ENCODE measurements at places on chromosomes 1 and 21.

DNA sequence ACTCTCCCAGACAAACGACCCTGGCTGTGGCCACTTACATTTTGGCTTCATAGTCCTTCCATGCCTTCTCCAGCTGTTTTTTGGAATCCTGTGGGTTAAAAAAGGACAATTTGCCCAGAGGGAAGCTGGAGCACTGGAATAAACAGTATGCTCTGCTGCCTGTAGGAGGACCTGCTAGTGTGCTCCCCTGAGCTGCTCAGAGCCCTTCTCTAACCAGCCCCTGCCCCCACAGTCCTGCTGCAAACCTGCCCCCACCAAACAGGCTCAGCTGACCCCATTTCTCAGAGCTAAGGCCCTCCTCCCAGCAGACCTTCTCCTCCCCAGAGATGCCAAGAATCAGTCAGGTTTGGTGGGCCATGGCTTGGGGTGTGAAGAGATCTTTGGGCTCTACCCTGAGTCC, 26.9 kb upstream of the TCEA3 start:
- DNase-seq: no peak

DNA sequence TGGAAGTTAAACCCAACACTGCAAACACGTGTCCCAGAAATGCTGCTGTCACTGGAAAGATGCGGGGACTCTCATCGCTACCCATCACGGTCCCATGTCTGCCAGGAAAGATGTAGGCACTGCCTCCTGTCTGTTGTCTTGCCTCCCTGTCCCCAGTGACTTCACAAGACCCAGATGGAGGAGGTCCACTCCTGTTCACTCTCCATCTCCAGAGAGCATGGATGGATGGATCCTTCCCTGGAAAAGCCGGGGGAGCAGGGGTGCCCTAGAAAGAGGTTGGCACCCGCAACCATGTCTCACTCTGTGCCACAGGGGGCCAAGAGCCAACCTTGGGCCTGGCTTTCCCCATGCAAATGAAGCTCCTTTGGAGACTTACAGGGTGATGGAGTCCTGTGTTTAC, 135.5 kb downstream of the GLIS1 start:
- DNase-seq: no peak

DNA sequence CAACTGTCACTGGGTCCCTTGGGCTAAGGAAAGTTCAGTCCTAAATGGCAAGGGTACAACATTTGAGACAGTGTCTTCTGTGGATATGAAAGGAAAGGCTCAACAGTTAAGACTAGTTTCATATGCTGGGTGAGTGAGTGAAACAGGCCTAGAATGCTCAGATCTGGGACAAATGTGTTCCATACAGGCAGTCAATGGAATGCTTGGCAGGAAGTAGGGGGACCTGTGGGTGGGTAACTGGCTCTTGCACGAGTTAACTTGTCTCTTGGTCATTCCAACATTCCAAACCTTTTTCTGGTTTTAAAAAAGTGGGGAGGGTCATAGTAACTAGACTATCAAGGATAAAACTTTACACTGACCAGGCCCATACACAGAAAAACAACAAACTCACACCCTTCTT, 17.8 kb upstream of the ADAM30 start:
- DNase-seq: no peak

DNA sequence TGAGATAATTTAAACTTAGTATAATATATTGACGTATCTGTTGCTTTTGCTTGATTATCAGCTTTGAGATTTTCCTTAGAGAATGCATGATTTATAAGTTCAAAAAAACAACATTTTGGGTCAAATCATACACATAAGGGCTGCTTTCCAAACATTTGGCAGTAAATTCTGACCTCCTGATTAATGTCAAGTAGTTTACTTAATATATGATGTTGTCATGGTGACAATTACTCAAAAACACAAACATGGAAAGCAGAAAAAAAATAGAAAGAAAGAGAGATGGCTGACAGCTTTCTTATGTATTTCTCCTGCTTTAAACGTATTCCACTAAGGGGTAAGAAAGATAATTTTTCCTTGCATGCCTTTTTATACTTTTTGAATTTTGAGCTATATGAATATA, 258.2 kb upstream of the C1orf105 start:
- no peak for DNase-seq

DNA sequence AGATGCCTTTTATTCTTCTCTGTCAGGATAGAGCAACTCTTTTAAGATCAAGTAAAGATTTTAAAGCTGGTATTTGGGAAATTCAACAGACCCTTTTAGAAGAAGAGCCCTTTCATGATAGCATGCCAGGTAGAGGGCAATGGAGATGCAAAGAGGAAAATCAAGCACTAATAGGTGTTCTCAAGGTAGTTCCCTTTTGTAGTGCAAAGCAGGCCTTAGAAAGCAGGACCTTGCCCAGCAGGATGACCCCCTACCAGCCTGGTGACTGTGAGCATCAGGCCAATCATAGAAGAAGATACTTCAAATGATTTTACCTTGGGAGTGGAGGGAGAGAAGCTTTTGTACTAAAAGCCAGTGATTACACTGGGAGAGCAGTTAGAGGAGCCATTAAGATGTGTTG, 381.4 kb upstream of the ZRANB2 start:
- DNase-seq: no peak

- peak; percentile 69 for DNase-seq
Measured at GRCh38 chr1:98048244-98048643, 127.4 kb upstream of the DPYD start.

DNA sequence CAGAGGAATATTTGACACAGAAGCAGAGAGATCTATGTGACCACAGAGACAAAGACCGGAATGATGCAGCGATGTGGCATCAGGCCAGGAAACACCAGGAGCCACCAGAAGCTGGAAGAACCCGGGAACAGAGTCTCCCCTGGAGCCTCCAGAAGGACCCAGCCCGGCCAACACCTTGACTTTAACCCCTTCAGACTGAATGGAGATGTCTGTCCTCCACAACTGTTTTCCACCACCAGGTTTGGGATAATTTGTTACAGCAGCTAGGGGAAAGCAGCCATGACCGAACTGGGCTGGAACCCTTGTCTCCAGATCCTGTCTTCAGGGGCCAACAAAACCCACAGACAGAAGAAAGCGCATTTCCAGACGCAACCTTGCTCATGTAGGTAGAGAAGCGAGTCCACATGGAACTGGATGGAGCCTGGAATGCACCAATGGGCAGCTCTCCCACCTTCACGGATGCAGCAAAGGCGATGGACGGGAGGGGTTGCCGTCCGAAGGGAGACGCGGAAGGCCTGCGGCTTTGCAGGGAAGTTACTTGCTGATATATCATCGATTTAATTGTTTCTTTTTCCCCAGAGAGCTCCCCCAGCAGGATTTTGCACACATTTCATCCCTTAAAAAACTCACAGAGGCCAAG, 396.6 kb downstream of the NPHP4 start:
- no peak for DNase-seq

DNA sequence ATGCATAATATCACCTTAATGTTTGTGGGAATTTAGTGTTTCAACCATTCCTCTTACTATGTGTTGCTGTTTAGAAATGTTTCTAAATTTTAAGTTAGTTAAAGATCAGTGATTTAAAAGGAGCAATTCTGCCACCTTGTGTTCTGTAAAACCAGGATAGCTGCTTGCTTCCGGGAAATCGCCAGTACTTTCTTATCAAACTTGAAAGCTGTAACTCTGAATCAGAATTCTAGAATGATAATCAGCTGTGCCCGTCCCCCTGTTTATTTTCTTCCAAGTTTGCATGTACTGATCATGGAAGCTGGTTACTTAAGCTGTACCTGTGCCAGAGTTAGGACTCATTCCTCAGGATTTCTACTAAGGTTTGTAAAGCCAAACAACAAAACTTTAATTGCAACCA, 656.4 kb downstream of the LTN1 start:
- peak; percentile 24 for DNase-seq

DNA sequence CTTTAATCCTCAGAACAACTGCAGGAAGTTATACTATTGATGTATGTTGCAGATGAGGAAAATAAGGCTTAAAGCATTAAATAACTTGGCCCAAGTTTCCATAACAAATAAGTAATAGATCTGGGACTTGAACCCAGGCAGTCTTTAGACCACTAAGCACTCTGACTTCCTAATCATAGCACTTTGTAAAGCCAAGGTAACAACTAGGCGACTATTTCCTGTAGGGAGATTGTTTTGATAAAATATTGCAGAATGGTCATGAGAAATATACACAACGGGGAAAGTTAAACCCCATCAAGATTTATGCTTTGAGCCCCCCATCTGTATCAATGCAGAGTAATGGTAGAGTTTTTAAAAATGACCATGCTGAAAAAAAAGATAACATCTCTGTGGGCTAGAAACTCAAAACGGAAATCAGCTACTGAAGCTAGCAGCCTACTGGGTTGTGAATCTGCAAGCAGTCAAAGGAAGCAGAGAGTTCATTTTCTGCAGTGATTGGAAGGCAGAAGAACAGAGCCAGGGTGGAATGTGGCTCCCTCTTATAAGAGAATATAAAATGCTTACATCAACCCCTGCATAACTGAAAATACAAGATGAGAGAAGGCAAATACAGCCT, 111.2 kb upstream of the OLIG2 start:
- peak; percentile 36 for DNase-seq

DNA sequence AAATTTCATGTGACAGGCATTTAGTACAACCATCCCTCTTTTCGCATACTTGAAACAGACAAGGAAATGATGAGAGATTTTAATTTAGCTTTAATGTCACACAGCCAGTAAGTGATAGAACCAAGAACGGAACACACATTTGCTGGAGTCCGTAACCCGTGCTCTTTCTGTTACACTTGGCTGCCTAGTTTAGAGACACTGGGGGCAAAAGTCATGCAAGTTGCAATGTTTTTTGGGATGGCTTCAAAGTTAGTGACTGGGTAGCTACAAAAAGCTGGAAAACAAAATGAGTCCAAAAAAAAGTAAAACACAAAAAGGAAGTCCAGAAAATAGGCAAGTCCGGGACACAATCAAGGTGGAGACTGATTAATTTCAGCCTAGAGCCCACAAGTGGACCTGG, 5.9 kb downstream of the NID1 start:
- DNase-seq: no peak

DNA sequence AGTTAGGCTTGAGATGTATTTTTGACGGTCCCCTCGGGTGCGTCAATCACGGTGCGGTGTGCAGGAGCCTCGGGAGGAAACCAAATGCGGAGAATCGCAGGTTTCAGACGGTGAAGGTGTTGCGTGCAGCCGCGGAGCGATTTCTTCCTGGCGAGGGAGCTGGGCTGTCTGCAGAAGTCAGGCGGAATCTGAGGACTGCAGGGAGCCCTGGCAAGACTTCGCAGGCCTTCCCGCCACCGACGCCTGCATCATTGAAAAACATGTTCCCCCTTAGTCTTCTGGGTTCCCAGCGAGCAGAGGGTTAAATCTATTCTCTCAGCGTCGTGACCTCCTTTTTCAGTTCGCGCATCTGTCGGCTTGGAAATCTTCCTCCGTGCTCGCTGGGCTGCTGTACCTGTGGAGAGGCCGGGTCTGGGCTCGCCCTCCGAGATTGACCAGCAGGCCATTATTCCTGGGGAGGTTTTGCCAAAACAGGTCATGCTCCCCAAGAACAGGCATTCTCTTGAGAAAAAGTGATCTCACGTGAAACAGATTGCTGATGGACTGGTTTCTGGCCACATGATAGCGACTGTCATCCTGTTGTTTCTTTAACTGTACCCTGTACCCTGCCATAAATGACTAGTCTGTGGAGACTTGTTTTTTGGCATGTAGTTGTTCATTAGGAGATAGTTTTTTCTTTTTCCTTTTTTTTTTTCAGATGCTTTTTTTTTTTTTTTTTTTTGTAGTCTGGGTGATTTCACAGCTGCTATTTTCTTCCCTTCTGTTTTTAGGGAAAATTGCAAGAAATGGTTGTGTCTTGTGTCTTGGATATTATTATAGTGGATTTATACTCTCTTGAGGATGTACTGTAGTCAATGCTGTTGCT, 894 bp downstream of the EPB41 start:
- peak; percentile 63 for DNase-seq

- DNase-seq: no peak
Measured at GRCh38 chr1:237394281-237394680, 352.3 kb downstream of the RYR2 start.

DNA sequence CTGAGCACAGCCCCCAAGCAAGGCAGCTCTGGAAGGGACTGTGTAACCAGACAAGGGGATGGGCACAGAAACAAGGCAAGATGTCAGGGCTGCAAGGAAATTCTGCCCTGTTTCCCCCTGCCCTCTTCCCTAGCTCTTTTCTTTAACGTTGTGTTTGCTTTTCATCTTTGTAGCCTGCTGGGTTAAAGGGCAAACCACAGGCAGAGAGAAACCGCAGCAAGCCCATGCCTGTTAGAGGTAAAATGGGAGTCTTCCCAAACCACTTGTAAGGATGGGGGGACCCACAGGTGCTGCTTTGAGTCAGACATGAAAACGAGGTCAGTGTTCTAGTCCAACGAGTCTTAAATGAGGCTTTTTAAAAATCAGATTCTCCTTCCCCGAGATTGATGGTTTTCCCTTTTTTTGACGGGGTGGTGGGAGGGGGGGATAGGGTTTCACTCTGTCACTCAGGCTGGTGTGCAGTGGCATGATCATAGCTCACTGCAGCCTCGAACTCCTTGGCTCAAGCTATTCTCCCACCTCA, 13.3 kb downstream of the TGFBR3 start:
- peak; percentile 68 for DNase-seq

- no peak for DNase-seq
Measured at GRCh38 chr1:195981448-195982139, 626.6 kb downstream of the KCNT2 start.

DNA sequence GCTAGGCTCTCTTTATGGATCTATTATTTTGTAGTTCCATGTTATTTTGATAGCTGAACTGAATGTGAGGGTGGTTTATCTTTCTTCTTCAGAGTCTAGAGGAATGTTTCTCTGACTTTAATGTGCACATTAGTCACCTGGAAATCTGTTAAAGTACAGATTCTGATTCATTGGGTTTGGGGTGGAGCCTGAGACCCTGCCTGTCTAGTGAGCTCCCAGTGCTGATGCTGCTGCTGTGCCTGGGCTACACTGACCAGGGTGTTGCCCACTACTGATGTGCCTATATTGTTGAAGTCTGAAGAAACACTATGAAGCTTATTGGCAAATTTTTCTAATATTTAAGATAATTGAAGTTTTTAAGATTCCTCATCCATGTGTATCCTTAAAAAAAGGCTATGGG, 35.9 kb downstream of the CD46 start:
- DNase-seq: no peak

DNA sequence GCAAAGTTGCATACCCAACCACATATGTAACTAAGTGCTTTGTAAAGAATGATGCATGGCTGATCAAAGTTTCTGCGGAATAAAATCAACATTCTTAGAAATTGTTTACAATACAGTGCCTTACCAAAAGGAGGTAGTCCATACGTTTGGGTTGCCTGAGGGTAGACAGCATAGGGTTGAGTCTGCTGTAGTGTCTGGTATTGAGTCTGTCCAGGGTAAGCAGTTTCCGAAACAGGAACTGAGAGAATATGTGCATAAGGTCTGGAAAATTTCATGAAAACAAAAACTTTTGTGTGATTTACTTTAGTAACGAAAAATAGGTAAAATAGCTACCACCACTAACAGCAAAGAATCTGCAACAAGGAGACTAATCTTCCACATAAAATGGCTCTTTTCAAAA, 53.0 kb downstream of the EYA3 start:
- peak; percentile 43 for DNase-seq
